ENCODE measurements at places on chromosomes 4 and X.

DNA sequence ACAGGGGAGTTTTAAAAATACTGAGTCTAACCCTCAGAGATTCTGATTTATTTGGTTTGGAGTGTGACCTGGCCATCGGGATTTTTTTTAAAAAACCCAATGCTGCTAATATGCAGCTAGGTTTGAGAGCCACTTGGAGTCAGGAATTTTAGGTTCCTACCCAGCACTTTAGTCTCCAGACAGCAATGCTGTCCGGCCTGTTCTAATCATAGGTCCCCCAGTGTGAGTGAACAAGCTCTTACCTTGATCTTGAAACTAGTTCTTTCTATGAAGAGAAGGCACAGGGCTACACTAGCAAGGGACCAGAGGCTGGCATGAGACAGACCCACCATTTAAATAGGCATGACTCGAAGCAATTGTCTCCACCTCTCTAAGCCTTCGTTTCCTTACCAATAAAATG, 103.5 kb downstream of the SMIM20 start:
- DNase-seq: no peak

DNA sequence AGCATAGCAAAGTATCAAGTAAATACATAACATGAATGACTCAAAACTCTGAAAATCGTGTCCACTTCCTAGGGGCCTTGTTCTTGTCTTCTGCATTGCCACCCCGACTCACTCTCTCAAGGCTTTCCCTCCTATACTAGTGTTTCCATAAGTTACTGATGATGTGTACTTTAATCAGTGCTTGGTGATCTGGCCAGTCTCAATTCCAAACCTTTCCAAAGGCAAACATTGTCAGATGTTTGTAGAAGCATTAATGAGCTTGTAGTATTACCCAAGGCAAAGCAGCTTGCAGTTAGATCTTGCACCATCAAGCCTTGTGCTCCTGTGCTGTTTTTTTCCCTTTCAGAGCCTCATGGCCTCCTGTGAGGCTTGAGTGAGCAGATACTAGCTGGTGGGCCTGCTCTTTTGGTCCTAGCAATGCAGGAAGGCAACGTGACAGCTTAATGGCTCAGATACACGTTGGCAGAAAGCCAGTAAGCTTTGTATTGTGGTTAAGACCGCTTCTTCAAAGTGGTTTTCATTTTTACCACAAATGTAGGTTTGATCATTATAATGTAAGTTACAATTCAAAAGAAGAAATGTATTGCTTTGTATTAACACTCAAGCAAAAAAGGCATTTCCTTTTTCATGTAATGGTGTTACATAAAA, 51.8 kb downstream of the RBPJ start:
- peak; percentile 82 for DNase-seq

- DNase-seq: no peak
Observed at GRCh38 chr4:27142841-27143240, 282.2 kb downstream of the STIM2 start.

DNA sequence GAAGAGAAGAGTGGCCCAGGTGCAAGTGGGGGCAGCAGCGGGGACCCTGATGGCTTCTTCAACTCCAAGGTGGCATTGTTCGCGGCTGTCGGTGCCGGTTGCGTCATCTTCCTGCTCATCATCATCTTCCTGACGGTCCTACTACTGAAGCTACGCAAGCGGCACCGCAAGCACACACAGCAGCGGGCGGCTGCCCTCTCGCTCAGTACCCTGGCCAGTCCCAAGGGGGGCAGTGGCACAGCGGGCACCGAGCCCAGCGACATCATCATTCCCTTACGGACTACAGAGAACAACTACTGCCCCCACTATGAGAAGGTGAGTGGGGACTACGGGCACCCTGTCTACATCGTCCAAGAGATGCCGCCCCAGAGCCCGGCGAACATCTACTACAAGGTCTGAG, 11.4 kb downstream of the EFNB1 start:
- DNase-seq: no peak

- no peak for DNase-seq
Observed at GRCh38 chr4:48047421-48047844, 30.9 kb downstream of the NIPAL1 start.

GRCh38 chr4:114156371-114156770, 176.9 kb upstream of the ARSJ start:
- no peak for DNase-seq

DNA sequence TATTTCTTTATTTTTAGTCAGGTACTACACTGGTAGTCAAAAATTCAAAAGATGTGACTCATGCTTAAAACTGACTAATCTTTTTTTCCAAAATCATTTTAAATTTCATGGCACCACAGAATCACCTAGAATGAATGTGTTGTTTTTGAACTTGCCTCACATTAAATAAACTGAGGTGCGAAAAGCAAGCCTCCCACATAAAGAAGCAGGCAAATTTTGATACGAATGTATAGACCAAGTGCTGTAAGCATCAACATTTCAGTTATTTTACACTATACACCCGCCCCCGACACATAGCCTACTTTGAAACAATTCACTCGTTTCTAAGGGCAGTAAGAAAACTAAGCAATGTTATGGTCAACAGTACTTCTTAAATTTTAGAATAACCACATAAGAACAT, 94.3 kb downstream of the MRPL1 start:
- DNase-seq: no peak

DNA sequence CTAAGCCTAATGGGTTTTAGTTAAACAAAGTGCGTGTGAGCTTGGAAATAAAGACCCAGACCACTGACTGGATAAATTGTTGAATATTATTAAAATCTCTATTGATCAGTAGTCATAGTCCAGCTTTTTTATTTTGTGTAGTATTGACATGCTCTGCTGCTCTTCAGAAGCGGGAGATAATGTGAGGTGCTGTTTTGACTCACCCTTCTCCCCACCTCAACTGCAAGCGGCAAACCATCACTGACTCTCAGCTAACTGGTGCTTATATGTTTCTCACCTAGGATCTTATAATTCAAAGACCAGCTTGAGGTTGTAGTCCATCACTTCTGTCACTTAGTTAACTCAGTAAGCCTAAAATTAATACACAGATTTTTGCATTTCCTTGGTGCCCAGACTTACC, 72.2 kb downstream of the COMMD8 start:
- DNase-seq: no peak

DNA sequence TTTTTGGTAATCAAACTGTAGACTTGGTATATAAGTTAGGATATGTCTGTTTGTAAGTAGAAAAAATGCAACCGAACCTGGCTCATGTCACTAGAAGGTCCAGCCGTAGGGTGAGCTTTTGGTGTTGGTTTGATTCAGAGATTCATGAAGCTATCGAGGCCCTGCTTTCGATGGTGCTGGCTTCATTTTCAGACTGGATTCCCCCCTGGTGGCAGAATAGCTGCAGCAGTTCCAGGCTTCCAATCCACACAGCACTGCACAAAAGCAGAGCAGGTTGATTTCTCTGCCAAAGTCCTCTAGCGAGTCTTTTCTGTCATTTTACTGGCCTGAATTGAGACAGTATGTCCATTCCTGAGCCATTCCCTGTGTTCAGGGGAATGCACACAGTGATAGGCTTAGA, 33.1 kb downstream of the PDK3 start:
- peak; percentile 7 for DNase-seq

DNA sequence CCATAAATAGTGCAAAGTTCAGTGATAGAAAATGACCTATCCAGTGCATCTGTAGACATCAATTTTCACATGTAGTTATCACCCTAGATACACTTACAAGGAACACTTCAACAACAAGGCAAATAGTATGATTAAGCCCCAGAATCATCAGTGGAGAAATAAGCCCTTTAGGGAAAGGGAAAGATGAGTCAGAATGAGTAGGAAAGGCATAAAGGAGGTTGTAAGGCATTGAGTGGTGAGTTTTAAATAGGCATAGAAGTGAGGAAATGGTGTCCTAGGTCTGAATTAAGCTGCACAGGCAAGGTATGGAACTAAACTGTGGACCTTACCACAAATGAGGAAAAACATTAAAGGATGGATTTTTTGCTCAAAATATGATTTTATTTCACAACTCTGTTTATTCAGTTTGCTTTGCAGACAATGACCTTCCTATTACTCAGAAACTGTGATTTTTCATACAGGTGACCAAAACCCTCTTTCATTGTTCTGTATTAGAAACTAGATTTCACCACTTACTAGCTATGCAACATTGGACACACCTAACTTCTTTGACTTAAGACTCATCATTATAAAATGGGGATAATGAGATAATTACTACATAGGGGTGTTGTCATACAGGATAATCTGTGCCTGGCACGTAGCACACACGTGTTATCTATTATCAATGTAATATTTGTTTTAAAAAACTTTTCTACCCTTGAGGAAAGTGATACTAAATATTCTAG, 57.0 kb upstream of the MAP9 start:
- DNase-seq: peak; percentile 83

DNA sequence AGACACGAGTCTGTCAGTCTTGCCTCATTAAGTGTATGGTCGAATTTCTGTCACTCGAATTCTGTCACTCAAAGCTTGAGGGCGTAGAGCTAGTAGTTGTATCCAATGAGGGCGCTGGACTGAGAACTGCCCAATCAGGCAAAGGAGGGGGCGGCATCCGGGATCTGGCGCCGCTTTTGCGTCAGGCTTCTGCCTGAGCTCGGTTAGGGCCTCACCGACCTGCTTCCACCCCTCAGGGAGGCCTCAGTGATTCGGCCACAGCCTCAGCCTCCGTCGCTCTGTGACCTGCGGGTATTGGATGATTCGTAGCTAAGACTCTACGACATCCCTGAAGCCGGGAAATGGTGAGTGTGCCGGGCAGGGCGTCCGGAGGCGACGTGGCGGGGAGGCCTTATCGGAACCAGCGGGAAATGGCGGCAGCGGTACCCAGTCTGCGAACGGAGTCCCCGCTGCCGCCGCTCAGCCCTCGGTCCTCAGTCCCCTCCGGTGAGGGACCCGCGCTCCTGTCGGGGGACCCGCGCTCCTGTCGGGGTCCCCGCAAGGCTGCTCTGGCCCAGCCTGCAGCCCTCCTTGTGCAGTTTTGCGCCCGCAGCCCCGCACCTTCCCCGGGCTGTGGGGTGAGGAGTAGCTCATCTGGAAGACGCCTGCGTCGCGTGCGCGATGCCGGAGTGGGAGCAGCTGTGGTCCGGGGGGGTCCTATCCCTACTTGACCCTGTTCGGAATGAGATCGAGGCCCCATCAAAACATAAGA, 88.3 kb downstream of the ZNF718 start:
- peak; percentile 90 for DNase-seq

DNA sequence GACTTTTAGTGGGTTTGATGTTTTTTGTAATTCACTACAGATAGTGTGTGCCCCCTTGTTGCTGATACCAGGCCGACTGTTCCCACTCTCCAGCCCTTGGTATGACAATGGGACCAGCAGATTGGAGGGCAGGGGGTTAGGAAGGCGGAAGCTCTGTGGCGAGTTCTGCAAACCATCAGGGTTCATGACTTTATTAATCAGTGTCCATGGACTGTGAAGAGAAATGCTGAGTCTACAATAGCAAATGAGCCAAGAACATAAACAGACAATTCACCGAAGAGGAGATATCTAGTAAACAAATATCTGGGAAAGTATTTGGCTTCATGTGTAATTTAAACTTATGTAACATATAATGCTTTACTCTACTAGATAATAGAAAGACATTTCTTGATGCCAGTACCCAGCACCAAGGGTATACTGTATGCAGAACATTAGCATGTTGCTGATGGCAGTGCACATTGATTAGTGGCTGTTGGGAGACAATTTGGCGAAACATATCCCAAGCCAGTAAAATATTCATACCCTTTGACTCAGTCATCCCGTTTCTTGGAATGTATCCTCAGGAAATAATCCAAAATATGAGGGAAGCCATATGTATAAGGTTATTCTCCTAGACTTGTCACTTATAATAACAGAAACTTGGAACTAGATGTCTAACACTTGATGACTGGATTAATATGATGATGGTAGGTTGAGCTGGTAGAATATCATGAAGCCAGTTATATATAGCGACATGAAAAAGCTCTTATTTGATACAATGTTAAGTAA, 169.4 kb downstream of the PTTG2 start:
- DNase-seq: no peak

- peak; percentile 1 for DNase-seq
Observed at GRCh38 chrX:147476008-147476407, 435.7 kb upstream of the FMR1 start.

Data from fibroblast of mammary gland (primary cell).